ENCODE measurements at places on chromosomes 1 and 21.

DNA sequence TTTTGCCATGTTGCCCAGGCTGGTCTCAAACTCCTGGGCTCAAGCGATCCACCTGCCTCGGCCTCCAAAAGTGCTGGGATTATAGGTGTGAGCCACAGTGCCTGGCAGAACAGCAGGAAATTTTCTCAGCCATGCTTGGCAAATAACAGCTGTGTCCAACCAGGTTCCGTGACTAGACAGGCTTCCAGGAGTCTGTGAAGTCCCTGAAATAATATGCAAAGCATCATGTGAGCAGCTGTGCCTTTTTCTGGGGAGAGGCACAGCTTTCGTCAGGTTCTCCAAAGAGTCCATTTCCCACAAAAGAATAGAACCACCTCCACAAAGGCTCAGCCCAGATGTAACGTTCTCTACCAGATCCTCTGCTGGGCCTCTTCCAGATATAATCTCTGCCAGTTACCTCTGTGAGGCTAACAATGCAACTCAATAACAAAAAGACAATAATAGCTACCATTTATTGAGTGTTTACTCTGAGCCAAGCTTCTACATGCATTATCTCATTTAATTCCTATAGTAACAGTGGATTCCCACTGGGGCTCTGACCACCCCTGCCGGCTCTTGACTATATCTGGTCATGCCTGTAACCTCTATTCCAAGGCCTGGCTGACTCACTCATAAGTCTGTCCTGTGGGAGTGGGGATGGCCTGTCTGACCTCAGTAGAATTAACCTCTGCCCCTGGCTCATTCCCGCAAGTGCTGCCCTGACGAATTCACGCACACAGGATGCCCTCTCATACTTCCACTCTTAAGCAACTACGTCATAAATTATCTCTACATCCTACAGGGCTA lies 4.0 kb upstream of the NKAIN1 start:
- DNase-seq, result no peak

DNA sequence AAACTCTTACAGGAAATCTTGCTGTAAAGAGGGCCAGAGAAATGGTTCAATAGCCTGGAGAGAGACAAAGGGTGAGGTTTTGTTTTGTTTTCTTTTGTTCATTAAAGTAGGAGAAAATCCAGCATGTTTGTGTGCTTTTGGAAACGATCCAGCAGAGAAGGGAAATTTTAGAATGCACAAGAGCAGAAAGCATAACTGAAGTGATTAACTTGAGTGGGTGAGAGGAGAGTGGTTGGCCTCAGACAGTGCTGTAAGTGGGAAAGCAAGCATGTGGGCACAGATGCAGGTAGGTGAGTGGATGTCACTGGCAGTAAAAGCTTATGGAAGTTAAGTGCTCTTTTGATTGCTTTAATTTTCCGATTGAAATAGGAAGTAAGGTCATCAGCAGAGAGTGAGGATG lies 50.2 kb downstream of the EEIG2 start:
- no peak for DNase-seq

- DNase-seq, result no peak
Observed at GRCh38 chr1:2239013-2239370, 10.9 kb downstream of the SKI start.

DNA sequence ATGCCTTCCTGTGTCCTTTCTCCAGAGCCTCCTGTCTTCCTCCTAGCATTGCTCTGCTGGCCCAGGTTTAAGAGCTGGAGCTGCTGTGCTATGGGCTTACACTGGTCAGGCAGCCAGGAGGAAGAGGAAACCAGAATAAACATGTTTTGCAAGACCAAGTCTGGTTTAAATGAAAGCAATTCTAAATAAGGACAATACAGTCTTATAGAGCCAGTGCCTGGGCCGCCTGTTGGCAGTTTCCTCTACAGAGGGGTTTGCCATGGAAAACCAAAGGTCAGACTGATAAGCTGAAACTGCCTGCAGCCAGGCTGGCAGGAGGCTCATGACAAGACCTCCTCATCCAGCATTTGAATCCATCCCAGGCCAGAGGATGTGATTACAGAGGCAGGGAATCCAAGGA lies 92.9 kb upstream of the FGGY start:
- DNase-seq, result no peak

DNA sequence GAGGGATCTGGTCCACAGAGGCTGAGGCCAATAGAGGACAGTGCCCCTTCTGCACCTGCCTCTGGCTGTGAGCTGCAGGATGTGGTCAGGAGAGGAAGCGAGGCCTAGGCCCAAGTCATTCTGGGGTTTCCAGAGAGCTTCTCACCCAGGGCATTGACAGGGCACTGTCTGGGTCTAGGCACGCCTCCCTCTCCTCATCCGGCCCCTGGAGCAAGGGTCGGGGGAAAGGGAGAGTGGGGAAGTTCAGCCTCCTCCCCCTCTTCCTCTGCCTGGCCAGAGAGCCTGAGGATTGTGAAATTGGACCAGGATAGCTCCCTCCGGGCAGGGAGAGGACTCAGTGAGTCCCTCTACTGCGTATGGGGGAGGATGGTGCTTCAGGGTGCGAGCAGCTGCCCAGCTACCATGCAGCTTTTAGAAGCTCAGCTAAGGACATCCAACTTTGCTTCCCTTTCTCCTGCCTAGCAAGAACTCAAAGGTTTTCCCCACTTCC lies 6.3 kb upstream of the INAVA start:
- DNase-seq, result peak; percentile 22

GRCh38 chr1:156804572-156805243 lies 11.9 kb downstream of the SH2D2A start:
- no peak for DNase-seq

DNA sequence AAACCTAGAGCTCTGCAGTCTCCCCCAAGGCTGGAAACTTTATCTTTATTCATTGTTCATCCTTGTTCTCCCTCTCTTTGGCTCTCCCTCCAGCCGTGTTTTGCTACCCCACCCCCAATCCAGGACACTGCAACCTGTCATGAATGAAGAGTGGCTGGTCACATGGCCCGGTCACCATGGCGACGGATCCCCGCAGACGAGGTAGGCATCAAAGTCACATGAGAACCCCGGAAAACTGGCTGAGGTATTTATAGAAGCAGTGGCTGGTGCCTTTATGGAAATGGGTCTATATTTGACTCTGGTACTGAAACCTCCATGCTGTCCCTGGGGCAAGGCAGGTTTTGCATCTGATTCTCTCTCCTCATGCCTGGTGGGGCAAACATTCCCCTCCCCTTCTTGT lies 13.4 kb upstream of the SLC6A17 start:
- no peak for DNase-seq

DNA sequence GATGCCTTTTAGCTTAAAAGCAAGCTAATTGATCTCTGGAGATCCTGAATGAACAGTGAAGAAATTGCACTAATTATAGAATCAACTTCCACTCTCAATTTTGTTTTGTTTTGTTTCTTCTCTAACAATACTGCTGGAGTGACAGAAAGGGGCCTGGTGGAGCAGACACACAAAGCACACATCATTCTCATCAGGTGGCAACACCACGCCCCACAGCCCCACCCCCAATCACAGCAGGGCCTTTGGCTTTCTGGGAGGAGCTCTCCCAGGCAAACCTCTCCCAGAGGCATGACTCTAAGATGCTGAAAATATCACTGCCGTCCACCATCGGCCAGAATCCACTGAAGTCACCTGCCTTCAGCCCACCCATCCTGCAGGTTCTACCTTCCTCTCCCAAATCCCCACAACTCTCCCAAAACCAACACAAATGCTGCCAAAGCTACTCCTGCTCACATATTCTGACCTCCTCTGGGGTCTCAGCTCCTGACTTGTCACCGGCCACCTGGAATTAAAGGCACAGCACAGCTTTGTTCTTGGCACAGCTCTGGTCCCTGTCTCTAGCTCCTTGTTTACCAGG lies 120.7 kb downstream of the GRIK3 start:
- DNase-seq, result no peak

DNA sequence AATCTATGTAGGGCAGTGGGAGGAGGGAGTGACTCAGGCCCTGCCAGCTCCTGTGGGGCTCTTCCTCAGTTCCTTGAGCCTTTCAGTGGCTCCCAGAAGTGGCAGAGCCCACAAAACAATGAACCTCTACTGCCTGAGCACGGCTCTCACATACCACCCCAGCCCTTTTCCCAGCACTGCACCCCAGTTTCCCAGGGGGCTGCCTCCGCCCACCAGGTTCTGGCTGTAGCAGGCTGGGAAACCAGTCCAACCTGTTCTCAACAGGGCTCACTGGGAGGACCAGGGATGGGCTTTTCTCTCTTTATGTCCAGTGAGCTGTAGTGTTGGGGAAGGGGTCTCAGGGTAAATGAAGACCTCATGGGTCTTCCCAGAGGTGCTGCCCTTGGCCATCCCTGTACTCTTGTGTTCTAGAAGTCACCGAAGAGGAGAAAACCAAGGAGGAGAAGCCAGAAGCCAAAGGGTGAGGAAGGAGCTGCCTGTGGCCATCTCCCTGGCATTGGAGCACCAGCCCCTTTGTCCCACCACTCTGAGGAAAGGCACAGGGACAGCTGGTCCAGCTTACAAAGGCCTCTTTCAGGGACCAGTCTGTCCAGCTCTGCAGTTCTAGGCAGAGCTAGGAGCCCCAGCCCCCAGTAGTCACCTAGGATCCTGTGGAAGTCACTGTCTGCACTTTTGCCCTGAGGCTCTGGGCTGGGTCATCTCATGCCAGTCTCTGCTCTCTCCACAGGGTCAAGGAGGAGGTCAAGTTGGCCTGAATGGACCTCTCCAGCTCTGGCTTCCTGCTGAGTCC lies 3.5 kb downstream of the MARCKSL1 start:
- DNase-seq, result no peak

GRCh38 chr1:62746086-62746808 lies 37.7 kb upstream of the ATG4C start:
- DNase-seq, result no peak

GRCh38 chr1:7596126-7596965 lies 174.8 kb upstream of the VAMP3 start:
- DNase-seq, result no peak

- DNase-seq, result no peak
Observed at GRCh38 chr1:218529646-218530300, 184.6 kb downstream of the TGFB2 start.

DNA sequence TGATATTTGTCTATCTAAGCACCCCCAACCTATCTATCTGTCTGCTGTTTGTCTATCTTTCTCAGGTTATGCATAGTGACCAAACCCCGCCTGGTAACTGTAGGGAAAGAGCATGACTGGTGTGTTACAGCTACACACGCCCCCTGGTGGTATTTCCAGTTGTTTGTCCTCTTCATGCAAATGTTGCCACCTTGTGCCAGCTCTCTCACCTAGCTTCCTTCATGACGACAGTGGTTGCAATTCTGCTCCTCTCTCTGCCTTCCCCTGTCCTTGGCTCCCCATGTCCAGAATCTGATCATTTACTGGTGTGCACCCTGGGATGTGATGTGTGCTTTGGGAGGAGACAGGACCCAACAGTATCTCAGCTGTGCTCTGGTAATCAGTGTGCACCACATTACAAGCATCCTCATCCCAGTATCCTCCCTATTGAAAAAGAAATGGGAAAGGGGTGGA lies 8.1 kb upstream of the INKA2 start:
- DNase-seq, result peak; percentile 56

DNA sequence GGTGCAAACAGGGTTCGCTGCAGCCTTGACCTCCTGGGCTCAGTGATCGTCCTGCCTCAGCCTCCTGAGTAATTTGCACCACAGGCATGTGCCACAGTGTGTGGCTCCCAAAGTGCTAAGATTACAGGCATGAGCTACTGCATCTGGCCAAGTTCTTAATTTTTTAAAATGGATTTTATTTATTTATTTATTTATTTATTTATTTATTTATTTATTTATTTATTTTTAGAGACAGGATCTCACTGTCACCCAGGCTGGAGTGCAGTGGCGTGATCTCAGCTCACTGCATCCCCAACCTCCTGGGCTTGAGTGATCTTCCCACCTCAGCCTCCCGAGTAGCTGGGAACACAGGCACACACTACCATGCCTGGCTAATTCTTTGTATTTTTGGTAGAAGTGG lies 54.7 kb downstream of the KIF1B start:
- DNase-seq, result no peak

GRCh38 chr1:180213401-180214170 lies 16.5 kb upstream of the LHX4 start:
- no peak for DNase-seq

GRCh38 chr1:221392453-221392852 lies 349.4 kb downstream of the DUSP10 start:
- no peak for DNase-seq

GRCh38 chr1:215833941-215834729 lies 267.0 kb downstream of the KCTD3 start:
- no peak for DNase-seq

GRCh38 chr1:201421041-201421440 lies 489 bp downstream of the TNNI1 start:
- no peak for DNase-seq

GRCh38 chr1:12604114-12604874 lies 13.7 kb downstream of the DHRS3 start:
- DNase-seq, result peak; percentile 45

GRCh38 chr1:72285074-72285425 lies 2.7 kb upstream of the NEGR1 start:
- no peak for DNase-seq

GRCh38 chr1:33577663-33578062 lies 105.2 kb downstream of the ZSCAN20 start:
- no peak for DNase-seq

Measured in activated T-cell treated with anti-CD3 and anti-CD28 coated beads for 4 hours (primary cell).